Small intestine (tissue), 16 donors: ENCODE measurements at places on chromosomes 2 and 18. TPM values are rescaled to one million over a fixed set of nuclear protein-coding genes. Genes with fewer than 3 reads are reported as not detected.

DNA sequence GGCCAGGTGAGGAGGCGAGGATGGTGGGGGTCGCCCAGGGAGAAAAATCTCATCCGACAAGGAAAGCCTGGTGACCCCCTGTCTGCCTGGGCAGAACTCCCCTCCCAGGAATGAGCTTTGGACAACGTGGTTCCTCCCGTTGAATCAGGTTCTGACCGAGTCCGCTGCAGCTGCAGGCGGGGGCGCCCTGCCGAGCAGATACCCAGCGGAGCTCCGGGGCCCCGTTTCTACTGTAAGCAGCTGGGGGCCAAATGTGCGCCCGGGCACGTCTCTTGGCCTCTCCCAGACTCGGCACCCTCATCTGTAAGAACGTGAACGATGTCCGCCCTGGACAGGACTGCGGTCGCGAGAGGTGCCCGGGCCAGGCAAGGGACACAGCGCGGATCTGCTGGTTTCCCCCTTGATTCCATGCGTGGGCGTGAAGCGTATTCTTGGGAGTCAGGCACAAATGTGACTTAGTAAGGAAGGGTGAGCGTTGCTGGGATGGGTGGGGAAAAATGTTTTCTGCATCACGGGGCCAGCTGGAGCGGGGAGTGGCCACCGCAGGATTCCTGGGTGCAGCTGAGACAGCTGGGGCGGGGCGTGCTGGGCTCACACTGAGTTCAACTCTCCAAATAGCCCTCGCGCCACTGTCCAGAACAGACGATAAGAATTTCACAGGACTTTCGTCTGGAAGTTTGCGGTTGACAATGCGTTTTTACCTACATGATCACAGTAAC is 20.2 kb upstream of the TUBB6 start:
- H3K4me1 ChIP-seq, result peaks cover 7% of the 10 kb centered on the region
- no peak overlapping the region for H3K27ac ChIP-seq
- H3K4me3 ChIP-seq, result no peak overlapping the region
- no peaks in the 10 kb centered on the region for H3K27me3 ChIP-seq
- no peaks in the 10 kb centered on the region for H3K36me3 ChIP-seq

GRCh38 chr2:173359231-173359630 is 4.6 kb downstream of the CDCA7 start:
- no peak overlapping the region for H3K4me3 ChIP-seq
- no peaks in the 10 kb centered on the region for H3K27me3 ChIP-seq
- no peak overlapping the region for H3K27ac ChIP-seq
- no peaks in the 10 kb centered on the region for H3K4me1 ChIP-seq

- no peaks in the 10 kb centered on the region for H3K27me3 ChIP-seq
- no peak overlapping the region for H3K4me3 ChIP-seq
- no peaks in the 10 kb centered on the region for H3K4me1 ChIP-seq
- no peaks in the 10 kb centered on the region for H3K36me3 ChIP-seq
- no peak for DNase-seq
Measured at GRCh38 chr2:161044095-161044865, 115.9 kb upstream of the TANK start.

DNA sequence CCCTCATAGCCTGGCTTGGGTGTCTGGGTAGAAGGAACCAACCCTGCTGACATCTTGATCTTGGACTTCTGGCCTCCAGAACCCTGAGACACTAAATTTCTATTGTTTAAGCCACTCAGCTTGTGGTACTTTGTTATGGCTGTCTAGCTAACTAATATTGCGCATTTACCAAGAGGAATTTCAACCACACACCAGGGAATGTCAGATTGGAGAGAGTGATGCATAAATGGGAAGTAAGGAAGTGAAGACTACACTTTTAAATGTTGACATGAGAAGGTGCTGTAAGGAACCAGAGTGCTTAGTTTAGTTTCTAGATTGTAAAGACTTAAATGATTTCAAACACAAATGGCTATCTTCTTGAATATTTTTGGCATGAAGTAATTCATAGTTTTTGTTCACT is 98.9 kb upstream of the ITGB6 start:
- peaks cover 7% of the 10 kb centered on the region for H3K36me3 ChIP-seq
- no peak overlapping the region for H3K27ac ChIP-seq
- no peak for DNase-seq
- H3K27me3 ChIP-seq, result no peaks in the 10 kb centered on the region
- no peaks in the 10 kb centered on the region for H3K4me1 ChIP-seq

DNA sequence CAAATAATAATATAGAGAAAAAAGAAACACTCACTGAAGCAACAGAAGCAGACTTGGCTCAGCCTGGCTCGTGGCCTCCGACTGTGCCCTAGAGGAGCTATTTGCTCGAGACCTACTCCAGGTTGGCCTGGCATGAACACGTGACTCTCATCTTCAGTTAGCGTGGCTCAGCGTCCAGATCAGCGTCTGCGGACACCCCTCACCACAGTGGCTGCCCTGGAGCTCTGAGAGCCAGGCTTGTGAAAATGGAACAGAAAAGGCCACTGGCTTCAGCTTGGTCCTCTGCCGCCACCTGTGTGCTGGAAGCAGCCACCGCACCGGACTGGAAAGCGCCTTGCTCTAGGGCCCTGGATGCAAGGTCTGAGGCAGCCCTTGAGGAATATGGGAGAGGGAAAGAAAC is 1184.0 kb upstream of the GYPC start:
- H3K4me1 ChIP-seq, result no peaks in the 10 kb centered on the region
- H3K4me3 ChIP-seq, result no peak overlapping the region
- no peak overlapping the region for H3K27ac ChIP-seq
- DNase-seq, result peak; percentile 11

GRCh38 chr18:38297910-38298309 is 732.3 kb upstream of the CELF4 start:
- no peaks in the 10 kb centered on the region for H3K36me3 ChIP-seq
- H3K27ac ChIP-seq, result no peak overlapping the region
- H3K4me3 ChIP-seq, result no peak overlapping the region
- no peak for DNase-seq

GRCh38 chr18:78782951-78783563 is 196.6 kb upstream of the SALL3 start:
- DNase-seq, result no peak
- no peak overlapping the region for H3K4me3 ChIP-seq
- no peaks in the 10 kb centered on the region for H3K4me1 ChIP-seq
- no peaks in the 10 kb centered on the region for H3K36me3 ChIP-seq
- no peaks in the 10 kb centered on the region for H3K27me3 ChIP-seq

DNA sequence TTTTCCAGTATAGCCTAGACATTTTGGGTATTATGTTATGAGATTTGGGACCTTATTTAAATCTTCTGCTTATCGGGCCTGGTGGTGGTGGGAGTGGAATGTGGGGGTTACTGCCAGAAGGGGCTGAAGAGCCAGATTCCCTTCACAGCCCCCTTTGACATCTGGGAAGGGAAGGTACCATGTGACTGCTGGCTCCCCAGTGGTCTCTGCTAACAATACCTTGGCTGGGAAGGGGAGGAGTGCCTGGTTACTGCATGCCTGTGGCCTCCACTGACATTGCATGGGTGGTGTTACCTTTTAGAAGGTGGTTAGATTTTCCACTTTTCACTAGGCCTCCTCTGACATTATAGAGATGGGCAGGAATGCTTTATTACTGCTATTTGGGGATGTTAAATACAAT is 8.0 kb downstream of the ATP9B start:
- no peak for DNase-seq
- peaks cover 8% of the 10 kb centered on the region for H3K36me3 ChIP-seq
- H3K4me1 ChIP-seq, result no peaks in the 10 kb centered on the region
- H3K27me3 ChIP-seq, result no peaks in the 10 kb centered on the region
- H3K27ac ChIP-seq, result no peak overlapping the region
- no peak overlapping the region for H3K4me3 ChIP-seq

TP53I3 gene
- polyA plus RNA-seq, result 77.7 TPM

TMEM18 gene
- 26.5 TPM for polyA plus RNA-seq

DNA sequence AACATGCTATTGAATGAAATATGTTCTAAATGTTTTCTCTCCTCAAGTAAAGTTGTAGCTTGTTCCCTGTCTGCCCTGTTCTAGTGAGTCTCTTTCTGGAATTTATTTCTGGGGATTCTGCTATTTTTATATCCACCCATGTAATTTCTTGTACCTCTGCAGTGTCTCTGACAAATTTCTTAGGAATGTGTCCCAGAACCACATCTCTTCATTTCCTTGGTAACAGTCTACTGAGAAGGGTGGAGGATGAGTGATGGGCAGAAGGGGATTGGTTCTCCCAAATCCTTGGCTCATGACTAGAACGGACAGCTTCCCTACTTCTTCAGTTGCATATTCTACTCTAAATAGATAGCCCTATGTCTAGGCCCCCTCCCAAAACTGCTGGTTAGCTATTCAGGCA is 490.6 kb upstream of the LINC00305 start:
- DNase-seq, result no peak
- no peaks in the 10 kb centered on the region for H3K27me3 ChIP-seq
- H3K4me3 ChIP-seq, result no peak overlapping the region
- no peak overlapping the region for H3K27ac ChIP-seq

ATP6V1C2 gene
- 1.3 TPM for polyA plus RNA-seq

DNA sequence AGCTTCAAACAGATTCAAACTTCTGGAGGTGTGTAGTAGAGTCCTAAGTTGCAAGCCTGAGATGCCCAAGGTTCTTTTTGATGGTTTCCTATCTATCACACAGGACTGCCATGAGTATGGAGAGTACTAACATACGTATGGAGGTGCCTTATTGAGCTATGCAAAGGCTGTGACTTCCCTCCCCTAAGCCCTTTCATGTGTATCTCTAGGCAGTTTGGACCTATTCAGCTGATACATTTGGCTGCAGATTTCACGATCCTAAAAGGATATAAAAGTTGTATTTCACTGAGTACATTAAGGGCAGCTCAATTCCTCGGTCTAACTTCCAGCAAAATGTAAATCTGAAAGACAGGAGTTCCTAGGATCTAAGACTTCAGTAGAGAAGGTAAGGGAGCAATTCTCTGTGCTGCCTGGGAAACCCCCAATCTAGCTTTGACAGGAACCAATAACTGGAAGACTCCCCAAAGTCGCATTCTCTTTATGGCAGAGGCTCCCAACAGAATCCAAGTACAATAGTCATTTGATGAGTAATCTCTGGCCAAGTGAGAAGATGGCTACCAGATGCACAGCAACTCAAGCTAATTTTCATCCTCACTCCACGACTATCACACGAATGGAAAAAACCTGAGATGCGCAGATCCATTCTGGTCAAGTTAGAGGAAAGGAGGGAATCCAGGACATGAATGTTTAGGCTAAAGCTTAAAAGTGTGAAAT is 83.8 kb downstream of the ATL2 start:
- H3K27ac ChIP-seq, result no peak overlapping the region
- H3K4me1 ChIP-seq, result no peaks in the 10 kb centered on the region
- peaks cover 8% of the 10 kb centered on the region for H3K36me3 ChIP-seq
- no peak for DNase-seq

- H3K27me3 ChIP-seq, result no peaks in the 10 kb centered on the region
- H3K4me1 ChIP-seq, result no peaks in the 10 kb centered on the region
- H3K4me3 ChIP-seq, result no peak overlapping the region
- no peaks in the 10 kb centered on the region for H3K36me3 ChIP-seq
- H3K27ac ChIP-seq, result no peak overlapping the region
Measured at GRCh38 chr2:101205521-101206479, 46.9 kb upstream of the CNOT11 start.

LHCGR gene
- polyA plus RNA-seq, result not detected

TUBB8B gene
- polyA plus RNA-seq, result not detected

CRYGD gene
- 2.8 TPM for polyA plus RNA-seq
